ENCODE measurements at places on chromosomes 1 and 21. TPM values are rescaled to one million over a fixed set of nuclear protein-coding genes. Genes with fewer than 3 reads are reported as not detected.

GRCh38 chr1:151846062-151846568, 6.5 kb upstream of the C2CD4D start:
- no peak for DNase-seq

The VASH2 gene
- 0.35 TPM for total RNA-seq

- DNase-seq, result no peak
Measured at GRCh38 chr21:27596196-27596595, 629.3 kb upstream of the ADAMTS5 start.

DNA sequence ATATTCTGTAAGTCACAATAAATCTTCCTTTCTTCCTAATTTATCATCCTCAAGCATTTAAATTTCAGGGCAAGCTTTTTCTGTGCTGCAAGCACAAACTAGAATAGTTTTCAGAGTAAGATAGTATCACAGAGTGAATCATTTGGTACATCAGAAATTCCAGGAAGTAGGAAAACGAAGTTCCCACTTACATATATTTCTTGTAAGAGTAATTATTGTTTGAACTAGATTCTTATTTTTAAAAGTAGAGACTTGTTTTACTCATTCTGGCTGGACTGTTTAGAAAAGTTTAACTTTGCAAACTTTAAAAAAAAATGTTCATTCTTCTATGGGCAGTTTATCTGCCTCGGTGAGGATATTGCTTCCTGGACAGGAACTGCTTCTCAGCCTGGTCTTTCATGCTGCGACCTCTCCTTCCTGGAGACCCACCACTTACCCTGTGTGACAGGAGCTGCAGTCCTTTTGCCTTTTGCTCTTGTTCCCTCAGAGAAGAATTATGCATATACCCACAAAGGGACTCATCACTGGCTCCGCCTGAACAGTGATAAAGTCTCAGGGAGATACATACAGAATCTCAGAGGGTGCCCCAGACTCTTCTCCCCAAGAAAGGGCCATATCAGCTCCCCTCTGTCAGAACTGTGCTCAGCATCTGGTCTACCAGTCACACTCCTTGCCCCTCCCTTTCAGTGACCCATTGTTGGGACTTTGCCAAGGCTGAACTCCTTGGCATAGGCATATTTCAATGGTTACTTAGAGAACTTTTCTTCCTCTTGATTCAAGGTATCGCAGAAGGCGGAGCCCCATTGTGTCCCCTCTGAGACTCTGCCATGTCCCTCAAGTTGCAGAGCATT, 102.7 kb upstream of the CD55 start:
- peak; percentile 23 for DNase-seq

- DNase-seq, result no peak
Measured at GRCh38 chr1:205938682-205939081, 4.6 kb downstream of the SLC26A9 start.

DNA sequence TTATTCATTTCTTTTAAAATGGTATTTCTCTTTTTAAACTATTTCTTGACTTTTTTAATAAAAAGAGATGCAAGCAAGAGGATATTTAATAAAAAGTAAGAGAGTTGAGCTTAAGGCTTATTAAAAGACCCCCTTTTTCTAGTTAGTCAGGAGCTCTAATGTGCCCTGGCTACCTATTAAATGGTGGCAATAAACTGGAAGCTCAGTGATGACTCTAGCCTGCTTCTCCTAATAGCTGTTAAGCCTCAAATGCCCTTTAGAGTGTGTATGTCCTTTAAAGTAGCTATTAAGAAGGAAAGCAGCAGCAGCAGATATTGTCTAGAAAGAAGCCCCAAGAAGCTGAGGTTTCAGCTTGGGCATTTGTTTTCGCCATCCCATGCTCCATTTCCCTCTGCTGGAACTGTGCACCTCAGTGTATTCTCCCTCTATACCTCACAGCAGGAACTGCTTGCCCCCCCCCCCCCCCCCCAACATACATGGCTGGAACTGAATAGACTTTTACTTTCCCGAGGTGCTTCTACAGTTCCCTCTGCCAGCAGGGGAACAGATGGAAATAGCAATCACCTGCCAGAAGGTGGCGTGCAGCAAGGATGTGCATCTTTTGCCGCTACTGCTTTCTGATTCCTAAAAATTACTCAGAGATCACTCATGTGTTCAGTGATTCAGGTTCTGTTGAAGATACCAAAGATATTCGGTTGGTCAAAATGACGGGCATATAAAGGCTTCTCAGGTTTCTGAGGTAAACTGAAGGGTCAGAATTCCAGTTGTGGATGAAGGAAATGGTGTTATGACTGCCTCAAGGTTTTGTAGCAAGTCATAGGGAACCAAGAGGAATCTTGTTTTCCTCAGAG, 2.5 kb downstream of the RGS4 start:
- peak; percentile 87 for DNase-seq

GRCh38 chr1:202852163-202852904, 36.6 kb downstream of the RABIF start:
- peak; percentile 44 for DNase-seq

DNA sequence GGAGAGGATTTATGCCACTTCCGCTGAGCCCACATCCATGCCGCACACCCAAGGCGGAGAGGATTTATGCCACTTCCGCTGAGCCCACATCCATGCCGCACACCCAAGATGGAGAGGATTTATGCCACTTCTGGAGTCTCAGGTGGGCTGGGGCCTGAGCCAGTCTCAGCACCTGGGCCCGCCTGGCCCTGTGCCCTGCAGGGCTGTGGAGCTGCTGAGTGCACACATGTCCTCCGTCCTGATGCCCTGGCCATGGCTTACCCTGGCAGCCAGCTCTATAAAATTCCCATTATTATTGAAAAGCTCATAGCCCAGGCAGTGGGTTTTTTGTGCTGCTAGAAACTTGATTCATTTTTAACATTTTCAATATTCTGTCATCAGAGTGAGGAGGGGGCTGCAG, 89.8 kb upstream of the TMEM51 start:
- no peak for DNase-seq

The COL24A1 gene
- total RNA-seq, result under 0.01 TPM

DNA sequence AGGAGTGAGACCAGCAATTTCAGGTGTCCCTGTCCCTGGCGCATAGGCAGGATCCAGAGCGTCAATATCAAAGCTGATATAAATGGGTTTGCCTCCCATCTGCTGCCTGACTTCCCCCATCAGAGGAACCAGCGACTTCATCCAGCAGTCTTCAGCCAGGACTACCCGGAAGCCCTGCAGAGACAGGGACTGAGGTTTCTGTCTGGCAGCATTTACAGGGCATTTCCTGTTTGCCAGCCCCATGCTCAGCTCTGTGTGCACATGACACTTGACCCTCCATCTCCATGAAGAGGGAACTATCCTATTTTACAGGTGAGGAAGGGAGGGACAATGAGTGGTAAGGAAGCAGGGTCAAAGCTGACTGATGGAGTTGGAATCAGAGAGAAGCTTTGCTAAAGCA, 7.2 kb downstream of the AGMAT start:
- no peak for DNase-seq

DNA sequence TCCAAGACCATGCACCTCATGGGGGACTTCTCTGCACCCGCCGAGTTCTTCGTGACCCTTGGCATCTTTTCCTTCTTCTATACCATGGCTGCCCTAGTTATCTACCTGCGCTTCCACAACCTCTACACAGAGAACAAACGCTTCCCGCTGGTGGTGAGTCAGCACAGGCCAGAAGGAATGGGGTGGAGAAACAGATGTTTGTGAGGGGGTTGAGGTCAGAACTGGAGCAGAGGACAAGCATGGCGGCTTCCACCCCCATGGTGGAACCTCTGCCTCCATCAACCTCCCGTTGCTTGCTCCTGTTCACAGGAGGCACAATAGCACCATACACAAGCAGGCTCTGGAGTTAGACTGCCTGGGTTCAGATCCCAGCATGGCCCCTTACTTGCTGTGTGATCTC, 6.9 kb upstream of the ATXN7L2 start:
- no peak for DNase-seq

GRCh38 chr21:27480841-27481261, 514.0 kb upstream of the ADAMTS5 start:
- DNase-seq, result peak; percentile 79

- peak; percentile 91 for DNase-seq
Measured at GRCh38 chr1:155124503-155125463, 2.9 kb upstream of the EFNA1 start.

DNA sequence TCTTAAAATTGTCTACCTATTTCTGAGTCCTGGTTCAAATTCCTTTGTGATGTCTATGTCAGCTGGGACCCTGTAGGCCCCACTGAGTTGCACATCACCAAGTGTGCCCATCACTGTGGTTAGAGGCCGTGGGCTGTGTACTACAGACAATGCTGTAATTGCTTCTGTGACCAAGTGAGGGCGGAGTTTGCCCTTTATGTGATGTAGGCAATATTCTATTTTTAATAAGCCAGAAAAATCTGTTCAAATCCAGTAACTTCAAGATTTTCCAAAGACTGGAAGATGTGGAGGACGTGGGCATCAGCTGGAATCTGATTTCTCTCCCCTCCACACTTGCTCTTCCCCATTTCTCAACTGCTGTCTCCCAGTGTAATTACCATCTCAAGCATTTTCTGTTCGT, 215.4 kb downstream of the PBX1 start:
- no peak for DNase-seq

GRCh38 chr1:207079706-207080241, 8.9 kb upstream of the C4BPB start:
- DNase-seq, result no peak

GRCh38 chr1:18927654-18928272, 25.4 kb upstream of the ALDH4A1 start:
- DNase-seq, result no peak

The CFHR4 gene
- total RNA-seq, result not detected

All from renal cortical epithelial cell (primary cell).